Sigmoid colon (tissue), 7 donors: ENCODE measurements at places on chromosomes 11 and 22. TPM values are rescaled to one million over a fixed set of nuclear protein-coding genes. Genes with fewer than 3 reads are reported as not detected.

DNA sequence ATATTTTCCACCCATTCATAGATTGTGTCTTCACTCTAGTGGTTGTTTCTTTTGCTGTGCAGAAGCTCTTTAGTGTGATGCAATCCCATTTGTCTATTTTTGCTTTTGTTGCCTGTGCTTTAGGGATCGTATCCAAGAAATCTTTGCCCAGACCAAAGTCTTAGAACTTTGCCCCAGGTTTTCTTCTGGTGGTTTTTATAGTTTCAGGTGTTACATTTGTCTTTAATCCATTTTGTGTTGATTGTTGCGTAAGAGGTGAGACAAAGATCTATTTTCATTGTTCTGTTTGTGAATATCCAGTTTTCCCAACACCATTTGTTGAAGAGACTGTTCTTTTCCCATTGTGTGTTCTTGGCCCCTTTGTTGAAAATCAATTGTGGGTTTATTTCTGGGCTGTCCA, 6.4 kb downstream of the IL10RA start:
- no peak for DNase-seq

- peak; percentile 78 for DNase-seq
Observed at GRCh38 chr11:66595245-66595904, 2.4 kb downstream of the CCS start.

GRCh38 chr11:78406568-78407196, 10.9 kb downstream of the GAB2 start:
- no peak for DNase-seq

The C11orf54 gene
- total RNA-seq, result 54.6 TPM

The NDUFC2 gene
- 55.9 TPM for total RNA-seq

The OR5P2 gene
- total RNA-seq, result not detected

The TSGA10IP gene
- total RNA-seq, result not detected

The CHRM1 gene
- total RNA-seq, result 0.55 TPM
